Chondrocyte (in vitro differentiated cells): ENCODE measurements at places on chromosomes 5 and 9. TPM values are rescaled to one million over a fixed set of nuclear protein-coding genes. Genes with fewer than 3 reads are reported as not detected.

DNA sequence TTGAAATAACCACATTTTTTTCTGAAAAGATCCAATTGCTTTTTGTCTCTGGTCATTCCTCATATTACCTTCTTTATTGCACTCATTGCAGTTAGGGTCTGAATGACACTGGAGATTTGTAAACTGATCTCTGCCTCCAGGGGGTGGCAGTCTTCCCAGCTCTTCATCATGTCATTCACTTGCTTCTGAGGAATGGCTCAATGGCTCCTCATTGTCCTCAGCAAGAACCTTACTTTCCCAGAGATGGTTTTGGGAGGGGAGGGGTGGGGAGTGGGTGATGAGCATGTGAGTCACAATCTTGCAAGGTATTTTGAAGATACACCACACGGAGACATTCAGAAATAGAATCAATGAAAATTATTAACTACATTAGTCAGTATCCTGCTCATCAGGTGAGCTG is 159.8 kb upstream of the GAS1 start:
- peaks cover 58% of the 10 kb centered on the region for H3K4me1 ChIP-seq
- peaks cover 2% of the 10 kb centered on the region for H3K36me3 ChIP-seq
- no peak overlapping the region for H3K27ac ChIP-seq
- H3K4me3 ChIP-seq, result no peak overlapping the region
- DNase-seq, result no peak

DNA sequence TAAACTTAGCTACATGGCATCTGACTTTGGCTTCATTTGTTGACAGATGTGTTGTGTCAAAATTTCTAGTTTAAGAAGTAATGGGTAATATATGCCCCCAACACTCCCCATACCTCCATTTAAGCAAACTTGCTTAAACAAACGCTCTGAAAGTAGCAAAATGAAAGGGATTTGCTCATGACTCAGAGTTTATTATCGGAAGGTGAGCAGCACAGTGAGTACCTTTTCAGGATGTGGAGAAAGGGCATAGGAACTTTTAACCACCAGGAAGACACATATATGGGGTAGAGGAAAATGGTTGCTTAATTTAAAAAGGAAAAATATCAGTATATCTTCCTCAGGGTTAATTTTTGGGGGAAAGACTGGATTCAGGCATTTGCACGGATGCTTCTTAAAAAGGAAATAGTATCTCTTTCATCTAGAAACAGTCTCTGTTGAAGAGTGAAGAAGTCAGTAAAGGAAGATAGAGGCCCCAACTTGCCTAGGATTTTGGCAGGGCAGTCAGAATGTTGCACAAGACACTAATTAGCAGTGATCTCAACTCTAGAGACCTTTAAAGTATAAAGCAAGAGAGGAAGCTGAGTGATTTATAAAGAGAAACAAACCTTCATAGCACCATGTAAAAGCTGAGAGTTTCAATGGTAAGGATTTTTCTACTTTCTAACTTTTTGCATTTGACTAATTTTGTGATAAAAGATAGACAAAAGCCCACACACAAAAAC is 155.1 kb downstream of the TRIO start:
- peaks cover 19% of the 10 kb centered on the region for H3K36me3 ChIP-seq
- DNase-seq, result no peak
- no peak overlapping the region for H3K27ac ChIP-seq
- H3K4me3 ChIP-seq, result no peak overlapping the region
- no peaks in the 10 kb centered on the region for H3K27me3 ChIP-seq

GRCh38 chr5:64166201-64166959 is 737 bp downstream of the RNF180 start:
- H3K4me3 ChIP-seq, result peak overlapping the region; percentile 83
- DNase-seq, result no peak
- H3K27me3 ChIP-seq, result peaks cover 28% of the 10 kb centered on the region
- H3K4me1 ChIP-seq, result peaks cover 11% of the 10 kb centered on the region
- H3K36me3 ChIP-seq, result no peaks in the 10 kb centered on the region
- peak overlapping the region; percentile 15 for H3K27ac ChIP-seq

GRCh38 chr5:33691856-33692255 is 199.9 kb downstream of the ADAMTS12 start:
- no peak for DNase-seq
- no peak overlapping the region for H3K4me3 ChIP-seq
- H3K36me3 ChIP-seq, result peaks cover 11% of the 10 kb centered on the region
- H3K4me1 ChIP-seq, result peaks cover 5% of the 10 kb centered on the region
- no peak overlapping the region for H3K27ac ChIP-seq
- H3K27me3 ChIP-seq, result no peaks in the 10 kb centered on the region

Gene PDE4D
- total RNA-seq, result 21.1 to 49.8 TPM (median 23.9 TPM) in 3 replicates

DNA sequence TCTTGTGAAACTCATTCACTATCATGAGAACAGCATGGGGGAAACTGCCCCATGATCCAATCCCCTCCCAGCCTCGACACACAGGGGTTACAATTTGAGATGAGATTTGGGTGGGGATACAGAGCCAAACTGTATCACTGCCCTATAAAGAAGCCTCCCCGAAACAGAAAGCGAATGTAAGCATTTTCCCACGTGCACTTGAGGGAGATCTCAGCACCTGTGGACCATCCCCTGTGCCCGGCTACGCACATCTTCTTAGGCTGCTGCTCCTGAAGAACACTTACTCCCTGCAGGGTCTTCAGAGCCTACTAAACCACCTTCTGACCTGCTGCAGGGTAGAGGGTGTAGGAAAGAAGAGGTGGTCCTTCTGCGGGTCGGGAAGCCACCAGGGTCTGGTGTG is 410.2 kb upstream of the IRX2 start:
- H3K27ac ChIP-seq, result no peak overlapping the region
- DNase-seq, result no peak
- no peaks in the 10 kb centered on the region for H3K27me3 ChIP-seq

DNA sequence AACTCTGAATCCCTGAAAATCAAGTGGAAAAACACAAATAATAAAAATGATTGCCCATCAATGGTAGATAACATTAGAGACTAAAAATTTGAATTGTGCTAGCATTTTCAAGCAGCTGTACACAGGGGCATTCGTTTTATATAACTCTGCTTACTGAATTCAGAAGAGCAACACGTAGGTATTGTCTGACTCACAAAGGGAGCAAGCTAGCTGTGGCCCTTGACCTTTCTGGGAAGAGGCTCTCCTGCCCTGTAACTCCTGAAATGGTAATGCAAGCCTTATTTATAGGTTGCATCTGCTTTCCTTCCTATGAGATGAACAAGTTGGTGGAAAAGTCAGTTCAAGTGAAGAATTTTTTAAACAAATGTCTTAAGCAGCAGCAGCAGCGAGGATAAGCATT is 218.7 kb upstream of the EFNA5 start:
- no peaks in the 10 kb centered on the region for H3K36me3 ChIP-seq
- peaks cover 4% of the 10 kb centered on the region for H3K4me1 ChIP-seq
- H3K27me3 ChIP-seq, result no peaks in the 10 kb centered on the region

Gene SLC34A1
- not detected in 3 replicates for total RNA-seq

Gene GAS1
- 56.5 to 70.3 TPM (median 70.0 TPM) in 3 replicates for total RNA-seq

Gene MSMP
- total RNA-seq, result not detected in 3 replicates

DNA sequence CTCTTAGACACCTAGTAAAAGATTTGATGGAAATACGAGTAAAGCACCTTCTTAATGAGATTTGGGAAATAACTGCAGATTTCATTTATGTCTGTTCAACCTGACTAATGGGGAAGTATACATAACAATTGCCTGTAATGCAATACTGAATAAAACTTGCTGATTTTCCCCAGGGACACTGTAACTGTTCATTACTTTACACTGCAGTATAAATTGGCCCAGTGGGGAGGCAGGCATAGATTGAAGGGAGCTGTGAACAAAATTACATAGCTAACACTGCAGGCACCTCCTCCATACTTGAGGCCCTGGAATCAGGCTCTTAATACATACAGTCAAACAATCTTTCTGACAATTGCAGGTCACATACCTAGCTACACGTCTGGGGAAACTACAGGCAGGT is 216.2 kb downstream of the PTPRD start:
- no peak overlapping the region for H3K4me3 ChIP-seq
- peaks cover 10% of the 10 kb centered on the region for H3K27me3 ChIP-seq
- no peaks in the 10 kb centered on the region for H3K36me3 ChIP-seq
- no peaks in the 10 kb centered on the region for H3K4me1 ChIP-seq
- no peak for DNase-seq

Gene DAB2
- 82.7 to 108 TPM (median 84.4 TPM) in 3 replicates for total RNA-seq

- H3K4me3 ChIP-seq, result no peak overlapping the region
- no peak for DNase-seq
- peaks cover 13% of the 10 kb centered on the region for H3K36me3 ChIP-seq
- no peaks in the 10 kb centered on the region for H3K27me3 ChIP-seq
- H3K27ac ChIP-seq, result peak overlapping the region; percentile 35
Measured at GRCh38 chr9:110148891-110149290, 59.1 kb downstream of the C9orf152 start.

DNA sequence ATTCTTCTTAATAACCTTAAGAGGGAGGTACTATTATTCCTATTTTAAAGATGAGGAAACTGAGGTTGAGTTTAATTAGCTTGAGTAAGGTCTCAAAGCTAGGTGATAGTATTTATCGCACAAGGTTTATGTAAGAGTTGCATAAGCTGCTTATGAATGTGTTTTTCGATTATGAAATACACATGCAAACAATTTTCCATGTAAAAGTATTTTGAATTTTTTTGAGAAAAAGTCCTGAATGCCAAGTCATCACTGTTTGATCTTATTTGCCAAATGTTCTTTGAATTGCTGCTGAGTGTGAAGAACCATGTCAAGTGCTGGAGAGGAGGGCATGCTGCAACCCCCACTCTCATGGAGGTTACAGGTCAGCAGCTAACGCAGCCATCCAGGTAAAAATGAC is 174.4 kb downstream of the CARTPT start:
- H3K36me3 ChIP-seq, result no peaks in the 10 kb centered on the region
- H3K4me1 ChIP-seq, result peaks cover 17% of the 10 kb centered on the region
- H3K4me3 ChIP-seq, result no peak overlapping the region

Gene PCDHB16
- total RNA-seq, result 4.3 to 6.1 TPM (median 5.9 TPM) in 3 replicates

Gene GPR21
- 3.9 to 5.5 TPM (median 4.8 TPM) in 3 replicates for total RNA-seq

Gene DDX4
- total RNA-seq, result not detected in 3 replicates

Gene ZNF879
- total RNA-seq, result 2.9 to 4.2 TPM (median 4.1 TPM) in 3 replicates

GRCh38 chr5:118580949-118581348 is 407.4 kb downstream of the DTWD2 start:
- no peaks in the 10 kb centered on the region for H3K36me3 ChIP-seq
- H3K27ac ChIP-seq, result no peak overlapping the region
- no peaks in the 10 kb centered on the region for H3K4me1 ChIP-seq
- H3K27me3 ChIP-seq, result peaks cover 4% of the 10 kb centered on the region
- DNase-seq, result no peak

- no peaks in the 10 kb centered on the region for H3K27me3 ChIP-seq
- no peak overlapping the region for H3K27ac ChIP-seq
- peaks cover 3% of the 10 kb centered on the region for H3K36me3 ChIP-seq
- no peak overlapping the region for H3K4me3 ChIP-seq
- DNase-seq, result no peak
Measured at GRCh38 chr9:18699764-18700163, 225.8 kb downstream of the ADAMTSL1 start.

- no peak overlapping the region for H3K27ac ChIP-seq
- H3K36me3 ChIP-seq, result peaks cover 9% of the 10 kb centered on the region
- no peak overlapping the region for H3K4me3 ChIP-seq
- H3K4me1 ChIP-seq, result no peaks in the 10 kb centered on the region
Measured at GRCh38 chr5:123611406-123611709, 99.4 kb downstream of the CSNK1G3 start.

- H3K27ac ChIP-seq, result peak overlapping the region; percentile 98
- peaks cover 6% of the 10 kb centered on the region for H3K36me3 ChIP-seq
- no peaks in the 10 kb centered on the region for H3K27me3 ChIP-seq
Measured at GRCh38 chr9:87605676-87606075, 108.0 kb downstream of the DAPK1 start.

Gene SLC1A3
- total RNA-seq, result 1.3 to 5.1 TPM (median 1.8 TPM) in 3 replicates

DNA sequence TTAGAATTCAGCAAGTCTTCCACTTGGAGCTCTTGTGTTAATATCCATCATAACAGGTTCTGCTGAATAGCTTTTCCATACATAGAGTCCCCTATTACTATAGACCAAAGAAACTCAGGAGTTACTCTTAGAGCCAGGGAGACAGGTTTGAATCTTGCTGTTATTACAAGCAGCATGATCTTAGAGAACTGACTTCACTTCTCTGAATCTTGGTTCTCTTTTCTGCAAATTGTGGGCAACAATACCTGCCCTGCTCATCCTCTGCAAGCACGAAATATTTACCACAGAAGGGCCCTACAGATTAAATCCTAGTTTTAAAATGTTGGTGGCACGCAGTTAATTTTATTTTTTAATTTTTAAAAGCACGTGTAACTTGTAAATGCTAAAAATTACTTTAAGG is 111.7 kb downstream of the TLR4 start:
- H3K4me3 ChIP-seq, result no peak overlapping the region
- no peaks in the 10 kb centered on the region for H3K4me1 ChIP-seq
- no peaks in the 10 kb centered on the region for H3K36me3 ChIP-seq
- H3K27me3 ChIP-seq, result peaks cover 28% of the 10 kb centered on the region
- DNase-seq, result no peak

- peaks cover 9% of the 10 kb centered on the region for H3K4me1 ChIP-seq
- peaks cover 31% of the 10 kb centered on the region for H3K27me3 ChIP-seq
- peaks cover 2% of the 10 kb centered on the region for H3K36me3 ChIP-seq
- H3K27ac ChIP-seq, result no peak overlapping the region
Measured at GRCh38 chr5:81016116-81016515, 56.0 kb downstream of the RASGRF2 start.

Gene PRELID1
- 102 to 119 TPM (median 109 TPM) in 3 replicates for total RNA-seq

- H3K27me3 ChIP-seq, result no peaks in the 10 kb centered on the region
- DNase-seq, result no peak
- H3K27ac ChIP-seq, result peak overlapping the region; percentile 5
- peaks cover 56% of the 10 kb centered on the region for H3K4me1 ChIP-seq
Measured at GRCh38 chr5:132435447-132435846, 55.1 kb downstream of the IRF1 start.

Gene CYFIP2
- total RNA-seq, result 15.7 to 39.6 TPM (median 37.4 TPM) in 3 replicates

- no peaks in the 10 kb centered on the region for H3K27me3 ChIP-seq
- no peak overlapping the region for H3K27ac ChIP-seq
- H3K4me3 ChIP-seq, result no peak overlapping the region
- no peak for DNase-seq
- H3K36me3 ChIP-seq, result no peaks in the 10 kb centered on the region
- H3K4me1 ChIP-seq, result no peaks in the 10 kb centered on the region
Measured at GRCh38 chr9:81073821-81074220, 615.5 kb downstream of the TLE1 start.

DNA sequence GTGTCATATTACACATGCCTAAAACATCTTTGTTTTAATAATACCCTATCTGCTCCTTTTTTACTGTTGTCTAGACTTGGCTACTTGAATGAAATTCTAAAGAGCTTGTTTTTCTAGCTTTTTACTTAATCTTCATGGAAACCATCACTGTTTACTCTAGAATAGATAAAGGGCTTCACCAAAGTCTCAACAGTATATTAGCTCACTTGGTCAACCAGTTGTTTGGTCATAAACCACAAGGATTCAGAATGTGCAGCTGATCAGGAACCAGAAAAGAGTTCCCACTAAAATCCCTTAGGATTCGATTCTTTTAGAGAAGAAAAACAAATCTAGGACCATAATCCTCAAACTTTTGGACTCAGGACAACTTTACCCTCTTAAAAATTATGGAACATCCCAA is 38.0 kb downstream of the CDO1 start:
- no peaks in the 10 kb centered on the region for H3K27me3 ChIP-seq
- H3K4me1 ChIP-seq, result peaks cover 3% of the 10 kb centered on the region
- no peak overlapping the region for H3K4me3 ChIP-seq
- no peak overlapping the region for H3K27ac ChIP-seq

Gene PPP2R2B
- total RNA-seq, result 0.35 to 0.74 TPM in 2 of 3 replicates, not detected in the other
